Activated CD8-positive, alpha-beta T cell treated with anti-CD3 and anti-CD28 coated beads, Interleukin-2, amount 10 ng/mL, durations not matched to agents 7 days and 5 days (primary cell): ENCODE measurements at places on chromosomes 6 and 20.
A peak's percentile ranks its signal among the peaks of the same experiment; 100 is the strongest.

- peaks cover 5% of the 10 kb centered on the region for H3K27me3 ChIP-seq
- DNase-seq: peak; percentile 26
- no peak overlapping the region for H3K4me3 ChIP-seq
- H3K36me3 ChIP-seq: no peaks in the 10 kb centered on the region
Observed at GRCh38 chr6:15879371-15880261, 216.8 kb upstream of the DTNBP1 start.

DNA sequence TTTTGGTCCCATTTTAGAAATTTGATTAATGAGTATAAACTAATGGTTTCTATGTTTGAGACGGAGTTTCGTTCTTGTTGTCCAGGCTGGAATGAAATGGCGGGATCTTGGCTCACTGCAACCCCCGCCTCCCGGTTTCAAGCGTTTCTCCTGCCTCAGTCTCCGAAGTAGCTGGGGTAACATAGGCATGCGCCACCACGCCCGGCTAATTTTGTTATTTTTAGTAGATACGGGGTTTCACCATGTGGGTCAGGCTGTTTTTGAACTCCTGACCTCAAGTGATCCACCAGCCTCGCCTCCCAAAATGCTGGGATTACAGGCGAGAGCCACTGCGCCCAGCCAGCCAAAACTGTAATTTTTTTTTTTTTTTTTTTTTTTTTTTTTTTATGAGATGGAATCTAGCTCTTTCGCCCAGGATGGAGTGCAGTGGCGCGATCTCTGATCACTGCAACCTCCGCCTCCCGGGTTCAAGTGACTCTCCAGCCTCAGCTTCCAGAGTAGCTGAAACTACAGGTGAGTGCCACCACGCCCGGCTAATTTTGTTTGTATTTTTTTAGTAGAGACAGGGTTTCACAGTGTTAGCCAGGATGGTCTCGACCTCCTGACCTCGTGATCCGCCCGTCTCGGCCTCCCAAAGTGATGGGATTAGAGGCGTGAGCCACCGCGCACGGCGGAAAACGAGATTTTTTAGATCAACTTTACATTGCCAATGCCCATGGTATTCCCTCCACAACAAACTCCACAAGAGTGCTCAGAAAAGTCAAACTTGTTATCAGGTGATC, 127.8 kb downstream of the HFE start:
- DNase-seq: peak; percentile 47
- H3K4me3 ChIP-seq: no peak overlapping the region
- H3K4me1 ChIP-seq: peaks cover 32% of the 10 kb centered on the region
- no peaks in the 10 kb centered on the region for H3K36me3 ChIP-seq
- H3K27me3 ChIP-seq: no peaks in the 10 kb centered on the region
- H3K27ac ChIP-seq: no peak overlapping the region

GRCh38 chr6:131923356-131923755, 27.8 kb downstream of the CCN2 start:
- H3K27me3 ChIP-seq: peaks cover 11% of the 10 kb centered on the region
- peak; percentile 68 for DNase-seq

DNA sequence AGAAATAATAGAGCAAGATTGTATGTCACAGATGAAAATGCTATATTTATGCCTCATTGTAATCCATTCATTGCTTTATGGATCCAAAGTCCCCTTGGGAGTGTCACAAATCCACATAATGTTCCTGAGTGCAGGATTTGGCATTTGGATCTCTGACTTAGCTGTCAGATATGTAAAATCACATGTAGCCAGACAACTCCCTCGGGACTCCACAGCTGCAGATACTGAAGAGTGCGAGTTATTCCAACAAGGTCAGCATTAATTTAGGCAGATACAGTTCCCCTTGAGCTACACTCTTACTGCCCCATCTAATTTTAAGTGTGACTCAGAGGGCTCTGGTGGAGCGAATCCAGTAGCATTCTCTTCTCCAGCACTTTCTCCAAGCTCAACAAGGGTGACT, 433.2 kb downstream of the CD83 start:
- DNase-seq: no peak
- H3K27ac ChIP-seq: no peak overlapping the region
- H3K4me3 ChIP-seq: no peak overlapping the region
- no peaks in the 10 kb centered on the region for H3K4me1 ChIP-seq

- no peak for DNase-seq
- peaks cover 66% of the 10 kb centered on the region for H3K4me1 ChIP-seq
- H3K27me3 ChIP-seq: no peaks in the 10 kb centered on the region
- H3K27ac ChIP-seq: peak overlapping the region; percentile 89
- peaks cover 58% of the 10 kb centered on the region for H3K36me3 ChIP-seq
Observed at GRCh38 chr20:44641325-44641724, 10.2 kb downstream of the ADA start.

- H3K27ac ChIP-seq: no peak overlapping the region
- H3K27me3 ChIP-seq: peaks cover 24% of the 10 kb centered on the region
- H3K4me1 ChIP-seq: peaks cover 7% of the 10 kb centered on the region
- no peaks in the 10 kb centered on the region for H3K36me3 ChIP-seq
- no peak for DNase-seq
- no peak overlapping the region for H3K4me3 ChIP-seq
Observed at GRCh38 chr6:29520232-29520631, 32.5 kb upstream of the MAS1L start.

DNA sequence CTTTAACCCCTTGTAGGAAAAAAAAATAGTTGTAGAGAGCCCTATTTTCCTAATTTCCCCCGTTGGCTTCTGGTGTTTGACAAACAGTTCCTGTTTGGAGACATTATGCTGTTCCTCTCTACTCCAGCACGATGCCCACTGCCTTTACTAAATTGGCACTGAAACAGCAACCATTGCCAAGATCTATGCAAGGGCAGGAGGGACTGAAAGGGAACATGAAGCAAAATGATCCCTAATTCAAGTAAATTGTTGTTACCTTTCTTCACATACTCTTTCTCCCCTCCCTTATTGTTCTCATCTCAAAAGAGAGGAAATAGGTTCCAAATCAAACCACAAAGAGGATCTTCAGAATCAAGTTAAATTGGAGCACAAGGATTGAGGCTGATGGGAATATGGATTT, 764.1 kb upstream of the MMS22L start:
- no peak for DNase-seq
- H3K4me1 ChIP-seq: no peaks in the 10 kb centered on the region
- no peaks in the 10 kb centered on the region for H3K27me3 ChIP-seq
- no peak overlapping the region for H3K27ac ChIP-seq

DNA sequence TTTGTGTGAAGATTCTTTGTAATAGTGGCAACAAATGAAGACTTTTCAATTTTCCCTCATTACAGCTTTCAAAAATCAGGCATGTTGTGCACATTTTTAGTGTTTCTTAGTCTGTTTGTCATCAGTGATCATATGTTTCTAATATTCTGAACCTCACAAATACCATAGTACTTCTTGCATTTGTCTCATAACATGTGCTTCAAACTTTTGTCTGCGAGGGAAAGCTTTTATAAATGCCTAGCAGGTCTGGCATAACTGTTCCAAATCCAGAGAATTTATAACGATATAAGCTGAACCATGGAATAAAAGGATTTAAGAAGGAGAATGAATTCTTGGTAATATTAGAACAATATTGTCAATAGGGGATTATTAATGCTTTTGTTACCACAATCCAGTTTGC, 670.2 kb downstream of the RFPL4B start:
- H3K27me3 ChIP-seq: no peaks in the 10 kb centered on the region
- no peak for DNase-seq
- no peak overlapping the region for H3K27ac ChIP-seq

DNA sequence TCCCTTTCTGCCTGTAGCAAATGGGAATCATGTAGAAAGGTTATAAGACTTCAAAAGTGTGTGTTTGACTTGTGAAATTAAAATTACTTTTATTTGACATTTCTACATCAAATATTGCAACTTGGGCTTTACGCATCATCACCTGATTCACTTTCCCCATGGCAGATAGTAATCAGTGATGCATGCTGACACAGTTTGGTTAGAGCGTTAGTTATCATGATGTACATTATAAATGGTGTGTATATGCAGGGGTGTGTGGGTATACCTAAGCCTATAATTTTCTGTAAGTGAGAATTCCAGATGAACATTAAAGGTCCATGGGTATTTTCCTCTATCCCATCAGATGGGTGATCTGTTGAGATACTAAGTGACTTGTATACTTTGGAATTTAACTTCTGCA, 141.5 kb downstream of the KLHL32 start:
- peaks cover 9% of the 10 kb centered on the region for H3K4me1 ChIP-seq
- no peak overlapping the region for H3K27ac ChIP-seq
- no peaks in the 10 kb centered on the region for H3K27me3 ChIP-seq
- no peak overlapping the region for H3K4me3 ChIP-seq
- H3K36me3 ChIP-seq: no peaks in the 10 kb centered on the region
- no peak for DNase-seq

DNA sequence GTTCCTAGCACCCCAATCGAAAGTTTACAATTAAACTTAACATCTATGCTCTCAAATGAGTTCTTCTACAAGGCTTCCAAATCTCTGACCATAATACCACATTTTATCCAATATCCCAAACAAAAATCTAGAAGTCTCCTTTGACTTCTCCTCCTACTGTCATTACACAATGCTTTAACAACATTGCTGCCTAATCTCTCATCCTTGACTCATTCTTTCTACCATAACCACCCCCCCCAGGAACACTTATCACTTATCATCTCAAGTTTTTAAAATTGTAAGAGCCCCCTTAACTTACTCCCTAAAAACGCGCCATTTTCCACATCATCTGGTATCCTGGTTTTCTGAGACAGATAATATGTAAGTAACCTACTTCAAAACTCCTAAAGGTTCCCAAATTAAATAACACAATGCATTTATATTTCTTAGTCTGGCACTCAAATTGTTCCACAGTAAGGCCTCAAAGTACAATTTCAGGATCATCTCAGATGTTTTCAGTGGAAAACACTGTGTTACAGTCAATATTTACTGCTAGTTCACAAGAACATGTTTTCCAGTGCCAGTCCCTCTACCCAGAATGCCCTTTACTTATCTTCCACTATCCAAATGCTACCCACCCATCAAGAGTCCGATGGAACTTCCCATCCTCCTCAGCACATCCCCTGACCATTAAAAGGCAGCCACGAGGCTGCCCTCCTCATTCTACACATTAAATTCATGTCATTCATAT, 308.2 kb upstream of the THEMIS start:
- no peaks in the 10 kb centered on the region for H3K36me3 ChIP-seq
- H3K4me3 ChIP-seq: no peak overlapping the region
- peaks cover 9% of the 10 kb centered on the region for H3K4me1 ChIP-seq
- no peak overlapping the region for H3K27ac ChIP-seq
- no peaks in the 10 kb centered on the region for H3K27me3 ChIP-seq
- no peak for DNase-seq

- peak overlapping the region; percentile 45 for H3K4me3 ChIP-seq
- peaks cover 9% of the 10 kb centered on the region for H3K36me3 ChIP-seq
- peak; percentile 39 for DNase-seq
- H3K27ac ChIP-seq: peak overlapping the region; percentile 78
Observed at GRCh38 chr6:109515781-109516409, 32.9 kb upstream of the ZBTB24 start.

DNA sequence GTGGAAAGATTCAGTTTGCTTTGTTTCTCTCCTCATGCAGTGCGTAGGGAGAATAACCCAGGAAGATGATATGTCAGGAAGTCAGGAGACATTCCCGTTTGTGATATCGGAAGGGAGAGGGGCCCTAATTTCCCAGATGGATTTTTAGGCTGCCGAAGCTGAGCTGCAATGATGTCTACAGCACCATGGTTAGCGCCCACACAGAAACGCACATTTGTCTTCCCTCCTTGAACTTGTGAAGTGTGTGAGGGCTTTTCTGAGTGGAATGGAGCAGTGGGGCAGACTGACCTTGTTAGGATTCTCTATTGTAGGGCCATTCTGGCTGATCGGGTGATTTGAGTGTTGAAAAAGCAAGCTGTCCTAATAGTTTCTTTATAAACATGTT, 191.3 kb upstream of the ARG1 start:
- no peak overlapping the region for H3K4me3 ChIP-seq
- no peaks in the 10 kb centered on the region for H3K4me1 ChIP-seq
- H3K27me3 ChIP-seq: no peaks in the 10 kb centered on the region
- no peak overlapping the region for H3K27ac ChIP-seq

DNA sequence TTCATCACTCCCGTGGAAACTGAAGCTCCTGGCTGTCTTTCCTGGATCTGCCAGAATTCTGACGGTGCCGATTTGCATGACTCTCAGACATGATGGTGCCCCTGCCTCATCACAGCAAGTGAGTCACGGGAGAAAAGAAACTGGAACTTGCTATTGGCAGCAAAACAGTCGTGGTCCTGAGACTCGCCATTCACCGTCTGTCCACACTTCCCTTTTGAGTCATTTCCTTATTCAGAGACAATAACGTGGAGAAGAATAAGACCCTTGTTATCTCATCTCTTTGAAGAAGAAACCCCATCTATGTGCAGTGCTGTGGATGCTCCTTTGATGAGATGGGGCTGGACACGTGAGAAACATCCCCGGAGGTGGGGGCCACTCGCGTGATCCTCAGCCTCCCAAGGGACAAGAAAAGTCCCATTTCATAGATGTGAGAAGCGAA, 4.2 kb downstream of the GPR31 start:
- DNase-seq: no peak
- H3K4me3 ChIP-seq: peak overlapping the region; percentile 60
- H3K4me1 ChIP-seq: peaks cover 20% of the 10 kb centered on the region
- peaks cover 3% of the 10 kb centered on the region for H3K27me3 ChIP-seq

DNA sequence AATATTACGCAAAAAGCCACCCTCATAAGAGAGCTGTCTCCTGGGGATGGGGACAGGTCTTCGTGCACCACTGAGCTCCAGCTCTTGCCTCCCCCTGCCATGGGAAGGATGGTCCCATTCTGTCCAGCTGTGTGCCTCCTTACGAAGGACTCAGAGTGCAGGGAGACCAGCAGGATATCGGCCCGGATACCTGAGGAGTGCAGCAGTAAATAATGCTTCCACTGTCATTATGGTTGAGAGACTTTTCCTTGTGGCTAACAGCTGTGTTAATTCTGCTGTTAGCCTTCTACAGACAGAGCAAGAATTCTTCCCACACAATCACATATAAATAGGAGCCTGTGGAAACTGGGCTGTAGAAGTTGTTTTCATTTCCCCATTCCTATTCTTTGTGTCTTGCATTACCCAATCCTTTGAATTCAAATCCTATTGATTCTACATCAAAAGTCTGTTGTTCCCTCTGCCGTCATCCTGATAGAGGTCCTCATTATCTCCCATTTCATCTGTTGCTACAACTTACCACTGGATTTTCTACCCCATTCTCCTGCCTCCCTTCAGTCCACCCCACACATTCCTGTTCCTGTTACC, 364.6 kb upstream of the SOX4 start:
- H3K4me1 ChIP-seq: no peaks in the 10 kb centered on the region
- H3K36me3 ChIP-seq: peaks cover 25% of the 10 kb centered on the region
- no peak overlapping the region for H3K27ac ChIP-seq
- H3K27me3 ChIP-seq: no peaks in the 10 kb centered on the region

DNA sequence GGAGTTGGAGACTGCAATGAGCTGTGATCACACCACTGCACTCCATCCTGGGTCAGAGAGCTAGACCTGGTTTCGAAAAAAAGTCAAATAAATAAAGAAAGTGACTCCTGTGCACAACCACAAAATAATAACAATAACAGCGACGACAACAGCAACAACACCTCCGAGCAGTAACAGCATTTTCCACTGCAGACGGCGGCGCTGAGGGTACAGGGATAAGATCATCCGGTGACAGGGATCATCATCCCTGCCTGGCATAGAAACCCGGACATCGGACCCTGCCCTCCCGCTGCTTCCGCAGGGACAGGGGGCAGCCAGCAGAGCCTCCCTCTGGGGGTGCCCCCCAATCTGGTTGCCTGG, 11.5 kb downstream of the SRXN1 start:
- H3K27ac ChIP-seq: peak overlapping the region; percentile 49
- no peak overlapping the region for H3K4me3 ChIP-seq
- H3K4me1 ChIP-seq: peaks cover 9% of the 10 kb centered on the region
- H3K27me3 ChIP-seq: peaks cover 30% of the 10 kb centered on the region
- no peak for DNase-seq

GRCh38 chr6:125952764-125953501, 3.6 kb upstream of the HINT3 start:
- peaks cover 24% of the 10 kb centered on the region for H3K27me3 ChIP-seq
- DNase-seq: peak; percentile 37
